ENCODE measurements at places on chromosomes 1 and 21. TPM values are rescaled to one million over a fixed set of nuclear protein-coding genes. Genes with fewer than 3 reads are reported as not detected.

The PTCH2 gene
- 0.21 TPM for total RNA-seq

The S100B gene
- not detected for total RNA-seq

The KCND3 gene
- 0.04 TPM for total RNA-seq

The TINAGL1 gene
- total RNA-seq = 0.50 TPM
